ENCODE measurements at places on chromosomes 3 and 15. TPM values are rescaled to one million over a fixed set of nuclear protein-coding genes. Genes with fewer than 3 reads are reported as not detected.
A peak's percentile ranks its signal among the peaks of the same experiment; 100 is the strongest.

- no peak overlapping the region for H3K27ac ChIP-seq
- H3K4me1 ChIP-seq = peaks cover 10% of the 10 kb centered on the region
- no peak overlapping the region for H3K4me3 ChIP-seq
- H3K36me3 ChIP-seq = no peaks in the 10 kb centered on the region
Measured at GRCh38 chr3:159451067-159451466, 537.6 kb upstream of the IL12A start.

GRCh38 chr3:150117076-150117475, 146.4 kb upstream of the PFN2 start:
- H3K4me3 ChIP-seq = no peak overlapping the region
- peaks cover 38% of the 10 kb centered on the region for H3K4me1 ChIP-seq
- H3K36me3 ChIP-seq = no peaks in the 10 kb centered on the region
- DNase-seq = no peak

DNA sequence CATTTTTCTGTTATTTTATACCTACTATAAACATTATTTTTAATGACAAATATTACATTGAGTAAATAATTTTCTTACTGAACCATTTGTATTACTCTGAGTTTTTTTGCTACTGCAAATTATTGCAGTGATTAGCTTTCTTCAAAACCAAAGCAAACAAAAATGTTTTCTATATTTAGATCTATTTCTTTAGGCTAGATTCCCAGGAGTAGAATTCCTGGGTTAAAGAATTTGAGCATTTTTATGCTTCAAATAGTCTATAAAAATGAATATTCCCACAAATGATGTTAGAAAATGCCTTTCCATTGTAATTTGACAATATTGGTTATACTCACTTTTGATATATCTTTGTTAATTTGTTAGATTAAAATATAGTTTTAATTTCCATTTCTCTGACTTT, 76.8 kb downstream of the LEKR1 start:
- no peak for DNase-seq
- H3K27me3 ChIP-seq = no peaks in the 10 kb centered on the region
- peaks cover 36% of the 10 kb centered on the region for H3K4me1 ChIP-seq
- H3K36me3 ChIP-seq = no peaks in the 10 kb centered on the region

DNA sequence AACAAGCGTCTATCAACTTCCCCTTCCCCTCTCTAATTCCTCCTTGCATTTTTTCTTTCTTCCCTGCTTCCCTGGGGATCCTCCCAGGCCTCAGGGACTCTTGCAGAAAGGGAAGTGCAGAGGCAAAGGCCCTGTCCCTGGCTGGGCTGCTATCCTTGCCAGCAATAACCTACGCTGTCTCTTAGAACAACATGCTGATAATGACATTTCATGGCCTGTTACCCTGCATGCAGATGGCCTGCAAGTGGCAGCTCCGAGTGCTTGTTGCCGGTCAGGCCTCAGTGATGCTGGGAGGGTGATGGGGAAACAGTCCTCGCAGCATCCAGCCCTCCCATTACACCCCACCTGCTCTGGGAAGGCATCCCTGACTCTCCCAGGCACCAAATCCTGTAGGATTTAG, 167.6 kb downstream of the RAB11A start:
- H3K27me3 ChIP-seq = peaks cover 77% of the 10 kb centered on the region
- no peak overlapping the region for H3K27ac ChIP-seq
- no peak for DNase-seq
- H3K4me3 ChIP-seq = no peak overlapping the region
- peaks cover 5% of the 10 kb centered on the region for H3K4me1 ChIP-seq

- no peak overlapping the region for H3K4me3 ChIP-seq
- H3K36me3 ChIP-seq = no peaks in the 10 kb centered on the region
- DNase-seq = no peak
- no peak overlapping the region for H3K27ac ChIP-seq
- H3K4me1 ChIP-seq = peaks cover 20% of the 10 kb centered on the region
Measured at GRCh38 chr3:123818921-123819429, 65.2 kb downstream of the MYLK start.

DNA sequence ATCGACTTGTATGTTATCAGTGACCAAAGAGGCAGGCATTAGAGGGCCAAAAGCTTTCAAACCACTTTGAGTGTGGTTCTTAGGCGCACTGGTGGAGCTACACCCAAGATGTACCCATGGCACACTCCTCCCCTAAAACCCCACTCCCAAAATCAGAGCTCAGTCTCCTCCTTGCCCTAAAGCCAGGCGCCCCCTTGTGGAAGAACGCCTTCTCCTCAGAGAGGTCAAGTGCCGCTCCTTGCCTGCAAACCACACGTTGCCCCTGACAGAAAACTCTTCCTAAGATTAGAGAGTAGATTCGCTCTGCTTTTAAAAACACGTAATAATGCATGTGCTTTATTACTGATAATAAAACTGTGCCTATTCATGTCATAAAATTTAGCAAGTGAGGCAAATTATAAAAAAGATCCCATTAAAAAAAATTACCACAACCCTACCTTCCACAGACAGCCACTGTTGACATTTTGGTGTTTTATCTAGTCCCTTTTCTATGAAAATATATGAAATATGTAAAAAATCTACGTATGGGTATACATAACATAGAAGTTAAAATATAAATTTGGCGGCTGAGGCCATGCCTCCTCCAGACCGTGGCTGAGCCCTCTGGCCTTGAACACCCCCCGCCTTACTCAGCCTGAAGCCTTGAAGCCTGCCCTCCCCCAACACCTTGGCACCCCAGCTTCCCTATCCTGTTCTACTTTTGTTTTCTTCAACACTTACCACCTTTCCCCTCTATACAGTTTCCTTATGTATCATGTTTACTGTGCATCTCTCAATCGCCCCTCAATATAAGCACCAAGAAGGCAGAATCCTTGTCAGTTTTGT, 33.5 kb downstream of the BCL2L10 start:
- no peaks in the 10 kb centered on the region for H3K27me3 ChIP-seq
- DNase-seq = peak; percentile 88
- H3K36me3 ChIP-seq = no peaks in the 10 kb centered on the region
- no peak overlapping the region for H3K27ac ChIP-seq

GRCh38 chr15:27592036-27592760, 506.9 kb downstream of the OCA2 start:
- H3K4me1 ChIP-seq = no peaks in the 10 kb centered on the region
- H3K27ac ChIP-seq = no peak overlapping the region
- no peaks in the 10 kb centered on the region for H3K36me3 ChIP-seq
- H3K27me3 ChIP-seq = peaks cover 27% of the 10 kb centered on the region
- no peak overlapping the region for H3K4me3 ChIP-seq

Gene P4HTM
- total RNA-seq = 35.6 TPM

Gene GPR27
- total RNA-seq = 0.63 TPM

All from osteocyte (in vitro differentiated cells).